ENCODE measurements at places on chromosomes 6 and 20. TPM values are rescaled to one million over a fixed set of nuclear protein-coding genes. Genes with fewer than 3 reads are reported as not detected.
A peak's percentile ranks its signal among the peaks of the same experiment; 100 is the strongest.

GRCh38 chr6:138424004-138424904, 20.2 kb downstream of the HEBP2 start:
- no peak for DNase-seq
- H3K27ac ChIP-seq = no peak overlapping the region
- no peaks in the 10 kb centered on the region for H3K27me3 ChIP-seq

GRCh38 chr6:52317211-52317610, 32.7 kb upstream of the MCM3 start:
- no peaks in the 10 kb centered on the region for H3K27me3 ChIP-seq
- no peak overlapping the region for H3K4me3 ChIP-seq
- H3K4me1 ChIP-seq = no peaks in the 10 kb centered on the region
- no peak overlapping the region for H3K27ac ChIP-seq
- DNase-seq = no peak
- H3K36me3 ChIP-seq = no peaks in the 10 kb centered on the region

DNA sequence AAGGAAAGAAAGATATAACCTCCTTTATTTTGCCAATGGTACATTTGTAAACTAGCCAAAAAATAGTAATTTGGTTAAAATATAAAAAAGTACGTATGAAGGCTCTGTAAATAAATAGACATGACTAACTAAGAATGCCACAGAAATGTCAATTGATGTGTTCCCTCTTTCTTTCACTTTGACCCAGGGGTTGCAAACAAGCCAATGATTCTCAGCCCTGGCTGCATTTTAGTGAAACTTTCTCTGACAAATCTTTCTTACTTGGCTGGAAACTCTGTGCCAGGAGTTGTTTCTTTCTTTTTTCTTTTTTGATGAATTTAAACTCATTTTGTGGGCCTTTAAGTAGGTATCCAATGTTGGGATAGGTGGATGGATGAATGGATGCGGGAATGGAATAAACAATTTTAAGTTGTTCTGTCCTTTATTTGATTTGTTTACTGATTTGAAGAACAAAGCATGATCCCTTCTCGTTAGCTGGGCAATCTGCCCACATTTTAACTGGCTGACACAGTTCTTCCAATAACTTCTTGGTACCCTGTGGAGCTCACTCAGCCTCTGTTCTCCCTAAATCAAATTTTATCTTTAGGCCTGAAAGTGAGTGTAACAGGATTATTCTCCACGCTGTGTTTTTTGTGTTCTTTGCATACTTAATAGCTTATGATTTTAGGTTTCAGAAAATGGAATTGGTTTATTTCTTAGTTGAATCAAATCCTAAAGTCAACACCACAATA, 58.6 kb upstream of the GCLC start:
- DNase-seq = no peak
- H3K27ac ChIP-seq = peak overlapping the region; percentile 18
- H3K4me3 ChIP-seq = no peak overlapping the region
- no peaks in the 10 kb centered on the region for H3K27me3 ChIP-seq

- no peak overlapping the region for H3K27ac ChIP-seq
- H3K4me1 ChIP-seq = no peaks in the 10 kb centered on the region
- DNase-seq = no peak
- H3K4me3 ChIP-seq = no peak overlapping the region
- H3K27me3 ChIP-seq = no peaks in the 10 kb centered on the region
- H3K36me3 ChIP-seq = no peaks in the 10 kb centered on the region
These were observed 174.3 kb downstream of the TFAP2B start for GRCh38 chr6:50992704-50993625.

GRCh38 chr6:83176246-83176645, 16.8 kb downstream of the PGM3 start:
- H3K4me3 ChIP-seq = no peak overlapping the region
- DNase-seq = no peak
- H3K4me1 ChIP-seq = no peaks in the 10 kb centered on the region
- H3K27me3 ChIP-seq = no peaks in the 10 kb centered on the region
- H3K27ac ChIP-seq = no peak overlapping the region
- H3K36me3 ChIP-seq = peaks cover 55% of the 10 kb centered on the region

- H3K27ac ChIP-seq = no peak within 1 kb of the TSS
- H3K4me1 ChIP-seq = no peaks in the 10 kb centered on the region
- no peak for DNase-seq
- no peak within 1 kb of the TSS for H3K4me3 ChIP-seq
- no peaks in the 10 kb centered on the region for H3K36me3 ChIP-seq
These were observed at the start of gene CST9 for GRCh38 chr20:23605867-23606651. Gene CST9 (minus strand): TSS chr20:23605917. CDS start chr20:23605864, 53 bp downstream.

GRCh38 chr6:146914489-146915483, 289.4 kb upstream of the STXBP5 start:
- H3K27me3 ChIP-seq = no peaks in the 10 kb centered on the region
- no peak for DNase-seq
- no peaks in the 10 kb centered on the region for H3K36me3 ChIP-seq
- H3K27ac ChIP-seq = peak overlapping the region; percentile 75
- H3K4me1 ChIP-seq = peaks cover 10% of the 10 kb centered on the region
- H3K4me3 ChIP-seq = peak overlapping the region; percentile 43

The CNR1 gene
- total RNA-seq = 35.0 TPM

- H3K27me3 ChIP-seq = no peaks in the 10 kb centered on the region
- DNase-seq = no peak
- no peak overlapping the region for H3K4me3 ChIP-seq
- H3K36me3 ChIP-seq = no peaks in the 10 kb centered on the region
- H3K27ac ChIP-seq = no peak overlapping the region
These were observed 59.8 kb upstream of the FAM83D start for GRCh38 chr20:38866265-38867061.

The COL19A1 gene
- total RNA-seq = not detected

GRCh38 chr6:145744619-145745018, 9.3 kb upstream of the EPM2A start:
- H3K36me3 ChIP-seq = no peaks in the 10 kb centered on the region
- H3K27me3 ChIP-seq = no peaks in the 10 kb centered on the region
- H3K4me1 ChIP-seq = no peaks in the 10 kb centered on the region
- no peak for DNase-seq
- H3K27ac ChIP-seq = no peak overlapping the region
